ENCODE measurements at places on chromosomes 6 and 20.

DNA sequence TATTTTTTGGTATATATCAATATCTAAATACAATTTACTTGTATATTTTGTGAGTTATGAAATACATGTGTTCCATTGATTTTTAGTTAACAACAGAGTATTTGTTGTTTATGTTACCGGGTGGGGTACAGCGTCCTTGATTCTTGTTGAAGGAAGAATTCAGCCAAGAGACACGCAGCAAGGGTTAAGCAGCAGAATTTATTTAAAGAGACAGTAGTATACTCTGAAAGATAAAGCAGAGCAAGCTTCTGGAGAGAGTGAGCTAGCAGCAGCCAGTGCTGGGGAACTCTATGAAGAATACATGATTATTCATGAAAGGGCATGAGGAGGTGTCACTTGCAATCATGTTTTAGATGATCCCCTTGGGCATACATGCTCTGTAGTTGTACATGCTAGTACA lies 76.1 kb downstream of the FAM135A start:
- H3K4me3 ChIP-seq, result no peak overlapping the region
- no peaks in the 10 kb centered on the region for H3K36me3 ChIP-seq
- H3K27me3 ChIP-seq, result no peaks in the 10 kb centered on the region
- H3K27ac ChIP-seq, result no peak overlapping the region

DNA sequence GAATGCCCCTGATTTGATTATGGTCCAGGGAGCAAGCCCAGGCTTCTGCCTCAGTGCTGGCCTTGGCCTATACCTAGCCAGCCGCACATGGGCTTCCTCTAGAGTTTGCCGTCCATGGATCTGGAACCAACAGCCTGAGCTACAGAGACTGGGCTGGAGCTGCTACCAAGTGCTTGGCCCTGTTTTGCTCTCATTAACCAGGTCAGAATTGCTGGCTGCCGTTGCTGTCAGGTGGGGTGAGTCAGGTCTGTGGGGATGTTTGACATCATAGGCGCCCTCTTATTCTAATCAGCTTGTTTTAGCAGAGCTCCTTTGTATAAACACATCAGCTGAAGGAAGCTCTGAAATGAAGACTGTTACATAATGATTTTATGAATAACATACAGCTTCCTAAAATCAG lies 83.1 kb upstream of the PHACTR2 start:
- H3K27me3 ChIP-seq, result no peaks in the 10 kb centered on the region
- no peak for DNase-seq
- no peaks in the 10 kb centered on the region for H3K36me3 ChIP-seq
- no peak overlapping the region for H3K4me3 ChIP-seq

DNA sequence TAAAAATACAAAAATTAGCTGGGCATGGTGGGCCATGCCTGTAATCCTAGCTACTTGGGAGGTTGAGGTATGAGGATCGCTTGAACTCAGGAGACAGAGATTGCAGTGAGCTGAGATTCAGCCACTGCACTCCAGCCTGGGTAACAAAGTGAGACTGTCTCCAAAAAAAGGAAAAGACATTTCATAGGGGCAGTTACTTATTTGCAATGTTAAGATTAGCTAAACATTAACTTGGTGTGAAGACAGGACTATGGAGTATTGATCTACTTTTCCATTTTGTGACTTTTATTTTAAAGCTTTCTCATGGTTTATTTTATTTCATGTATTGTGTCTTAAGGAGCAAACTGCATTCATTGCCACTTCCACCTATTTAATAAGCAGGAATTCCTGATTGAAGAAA lies 153.0 kb downstream of the UTRN start:
- no peaks in the 10 kb centered on the region for H3K27me3 ChIP-seq
- H3K36me3 ChIP-seq, result peaks cover 7% of the 10 kb centered on the region
- DNase-seq, result no peak
- no peaks in the 10 kb centered on the region for H3K4me1 ChIP-seq

DNA sequence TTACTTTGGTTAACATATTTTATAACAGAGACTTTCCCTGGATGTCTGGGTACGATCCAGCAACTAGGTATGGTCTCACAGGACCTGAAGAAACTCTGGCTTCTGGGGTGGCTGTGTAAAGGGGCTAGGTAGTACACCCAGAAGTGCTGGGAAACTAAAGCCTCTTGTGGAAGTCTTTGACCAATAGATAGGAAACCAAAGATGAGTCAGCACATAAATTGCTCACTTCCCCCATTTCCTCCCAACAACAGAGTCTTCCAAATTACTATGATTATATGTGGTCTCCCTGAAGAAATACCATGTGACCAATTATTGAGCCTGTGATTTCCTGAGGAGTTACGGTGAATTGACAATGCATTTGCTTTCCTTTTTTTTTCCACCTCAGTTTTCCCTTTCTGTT lies 26.8 kb upstream of the TBX18 start:
- no peaks in the 10 kb centered on the region for H3K27me3 ChIP-seq
- H3K4me1 ChIP-seq, result peaks cover 15% of the 10 kb centered on the region
- peak; percentile 88 for DNase-seq
- peak overlapping the region; percentile 12 for H3K4me3 ChIP-seq

DNA sequence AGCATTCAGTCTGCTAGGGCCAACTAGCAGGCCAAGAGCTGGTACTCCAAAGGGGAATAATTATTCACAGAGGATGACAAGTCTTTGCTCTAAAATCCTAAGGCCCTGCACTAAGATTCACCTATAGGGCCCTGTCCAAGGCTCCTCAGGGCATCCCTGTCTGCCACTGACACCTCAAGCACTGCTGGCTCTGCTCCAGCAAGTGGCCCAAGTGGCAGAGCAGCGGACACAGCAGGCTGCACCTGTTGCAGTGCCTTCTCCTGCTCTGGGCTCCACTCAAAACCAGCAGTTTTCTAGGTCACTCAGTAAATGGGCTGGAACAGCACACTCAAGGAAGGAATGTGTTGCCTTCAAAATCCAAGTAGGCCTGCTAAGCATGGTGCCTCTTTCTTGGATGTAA lies 36.4 kb upstream of the SMOC2 start:
- H3K27ac ChIP-seq, result no peak overlapping the region
- DNase-seq, result no peak
- H3K4me3 ChIP-seq, result no peak overlapping the region
- no peaks in the 10 kb centered on the region for H3K36me3 ChIP-seq
- H3K4me1 ChIP-seq, result no peaks in the 10 kb centered on the region

GRCh38 chr6:40369891-40370290 lies 217.3 kb downstream of the LRFN2 start:
- H3K27ac ChIP-seq, result no peak overlapping the region
- H3K4me3 ChIP-seq, result no peak overlapping the region
- no peak for DNase-seq

GRCh38 chr6:34465531-34466241 lies at the start of gene PACSIN1:
PACSIN1 (plus strand) TSS chr6:34466076; CDS start chr6:34526306, 60,230 bp downstream.
- H3K4me1 ChIP-seq, result peaks cover 5% of the 10 kb centered on the region
- no peaks in the 10 kb centered on the region for H3K36me3 ChIP-seq
- no peaks in the 10 kb centered on the region for H3K27me3 ChIP-seq
- H3K4me3 ChIP-seq, result peak within 1 kb of the TSS; percentile 40

GRCh38 chr6:3616565-3617176 lies 134.8 kb downstream of the PXDC1 start:
- no peaks in the 10 kb centered on the region for H3K27me3 ChIP-seq
- no peak for DNase-seq
- peaks cover 15% of the 10 kb centered on the region for H3K4me1 ChIP-seq
- no peaks in the 10 kb centered on the region for H3K36me3 ChIP-seq

- H3K4me1 ChIP-seq, result no peaks in the 10 kb centered on the region
- no peaks in the 10 kb centered on the region for H3K36me3 ChIP-seq
- H3K27ac ChIP-seq, result no peak overlapping the region
- H3K27me3 ChIP-seq, result no peaks in the 10 kb centered on the region
- H3K4me3 ChIP-seq, result no peak overlapping the region
Observed at GRCh38 chr6:37763413-37763812, 56.1 kb upstream of the ZFAND3 start.

All from A673 (cell line).